Progenitor cell of endocrine pancreas (in vitro differentiated cells): ENCODE measurements at places on chromosomes 11 and 22.

- no peak for DNase-seq
Observed at GRCh38 chr11:102630598-102631448, 5.7 kb upstream of the MMP20 start.

DNA sequence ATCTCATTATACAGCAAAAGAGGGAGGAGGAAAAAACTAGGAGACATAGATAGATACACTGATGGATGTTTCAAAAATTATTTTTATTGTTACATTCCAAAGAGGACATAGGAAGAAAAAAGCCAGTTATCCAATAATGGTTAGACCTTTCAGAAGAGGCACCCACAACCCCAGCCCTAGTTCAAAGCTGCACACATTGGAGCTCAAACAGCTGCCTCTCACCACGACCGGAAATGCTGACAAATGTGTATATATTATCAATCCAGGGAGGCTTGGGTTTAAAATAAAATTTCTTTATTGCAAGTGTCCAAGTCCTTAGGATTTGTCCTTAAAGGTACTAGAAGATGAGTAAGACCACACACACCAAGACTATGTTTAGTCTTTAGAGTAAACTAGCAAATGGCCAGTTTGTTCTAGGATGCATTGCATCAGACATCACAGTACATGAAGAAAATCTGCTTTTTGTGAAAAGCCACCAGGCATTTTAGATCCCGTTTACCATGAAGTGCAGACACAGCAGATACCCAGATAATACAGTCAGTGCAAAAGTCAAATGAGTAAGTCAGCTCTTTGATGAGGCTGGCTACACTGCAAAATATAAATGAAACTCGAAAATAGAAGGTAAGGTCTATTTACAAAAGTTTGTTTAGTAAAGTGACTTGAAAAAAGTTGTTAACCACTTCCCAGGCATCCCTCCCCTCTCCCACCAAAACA lies 4.6 kb upstream of the ASCL3 start:
- DNase-seq, result no peak

DNA sequence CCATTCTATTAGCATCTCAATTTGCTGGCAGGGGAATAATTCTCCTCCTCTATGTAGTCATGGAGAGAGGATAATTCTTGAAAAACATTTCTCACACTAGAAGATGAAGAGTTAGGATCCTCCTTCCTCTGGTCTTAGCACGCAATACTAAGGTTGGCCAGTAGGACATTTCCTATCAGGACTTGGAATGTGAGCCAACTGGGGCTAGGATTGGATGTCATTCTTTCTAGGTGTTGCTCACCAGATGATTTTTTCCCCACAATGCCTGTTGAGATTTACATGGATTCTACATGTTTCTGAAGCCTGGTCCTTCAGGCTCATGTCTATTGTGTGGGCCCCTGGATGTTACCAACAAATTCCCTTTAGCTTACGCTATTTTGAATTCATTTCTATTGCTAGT lies 28.0 kb downstream of the SLN start:
- no peak for DNase-seq

GRCh38 chr11:101721270-101721669 lies 137.5 kb upstream of the TRPC6 start:
- DNase-seq, result no peak

- DNase-seq, result no peak
Observed at GRCh38 chr22:48279461-48279756, 1517.0 kb downstream of the TBC1D22A start.

GRCh38 chr11:88552379-88553062 lies 215.0 kb upstream of the CTSC start:
- peak; percentile 13 for DNase-seq

DNA sequence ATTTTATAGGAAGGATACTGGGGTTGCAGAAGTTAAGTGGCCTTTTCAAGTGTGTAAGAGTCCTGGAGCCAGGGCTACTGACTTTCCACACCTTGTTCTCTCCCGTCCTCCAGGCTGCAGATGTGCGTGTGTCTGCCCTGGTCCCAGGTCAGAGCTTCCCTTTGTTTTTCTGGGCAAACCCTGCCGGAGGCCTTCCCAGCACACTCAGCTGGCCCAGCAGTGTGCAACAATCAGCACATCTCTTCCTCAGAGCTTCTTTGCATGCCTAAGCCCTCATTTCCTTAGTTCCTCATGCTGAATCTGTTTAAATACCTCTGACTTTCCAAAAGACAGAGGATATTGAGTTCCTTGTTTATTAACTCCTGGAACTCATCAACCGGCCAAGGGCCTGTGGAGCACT lies 80.6 kb downstream of the KCNJ1 start:
- no peak for DNase-seq

DNA sequence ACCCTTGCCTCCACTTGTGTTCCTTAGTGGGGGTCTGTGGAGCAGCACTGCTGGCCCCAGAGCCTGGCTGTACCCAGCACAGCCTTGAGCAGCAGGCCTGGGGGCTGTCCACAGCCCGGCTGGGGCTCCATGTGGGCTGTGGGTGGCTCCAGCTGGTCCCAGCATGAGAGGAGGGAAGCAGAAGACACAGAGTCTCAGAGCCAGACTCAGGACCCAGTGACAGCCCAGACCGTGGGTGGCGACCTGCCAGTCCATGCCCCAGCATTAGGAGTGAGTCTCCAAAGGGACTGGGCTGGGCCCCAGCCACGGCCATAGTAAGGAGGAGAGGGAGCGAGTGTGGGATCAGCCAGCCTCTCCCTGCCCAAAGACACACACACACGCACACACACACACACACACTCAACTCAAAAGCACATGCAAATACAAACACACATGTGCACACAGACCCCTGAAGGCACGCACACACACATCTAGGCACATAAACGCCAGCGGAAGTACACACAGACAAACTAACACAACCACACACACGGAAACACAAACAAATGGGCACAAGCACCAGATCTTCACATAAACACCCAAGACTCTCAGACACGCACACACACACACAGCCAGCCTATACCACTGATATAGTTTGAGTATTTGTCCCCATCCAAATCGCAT lies 16.7 kb upstream of the LRRC10B start:
- DNase-seq, result no peak

- peak; percentile 52 for DNase-seq
Observed at GRCh38 chr22:19723983-19724827, 866 bp downstream of the GP1BB start.

DNA sequence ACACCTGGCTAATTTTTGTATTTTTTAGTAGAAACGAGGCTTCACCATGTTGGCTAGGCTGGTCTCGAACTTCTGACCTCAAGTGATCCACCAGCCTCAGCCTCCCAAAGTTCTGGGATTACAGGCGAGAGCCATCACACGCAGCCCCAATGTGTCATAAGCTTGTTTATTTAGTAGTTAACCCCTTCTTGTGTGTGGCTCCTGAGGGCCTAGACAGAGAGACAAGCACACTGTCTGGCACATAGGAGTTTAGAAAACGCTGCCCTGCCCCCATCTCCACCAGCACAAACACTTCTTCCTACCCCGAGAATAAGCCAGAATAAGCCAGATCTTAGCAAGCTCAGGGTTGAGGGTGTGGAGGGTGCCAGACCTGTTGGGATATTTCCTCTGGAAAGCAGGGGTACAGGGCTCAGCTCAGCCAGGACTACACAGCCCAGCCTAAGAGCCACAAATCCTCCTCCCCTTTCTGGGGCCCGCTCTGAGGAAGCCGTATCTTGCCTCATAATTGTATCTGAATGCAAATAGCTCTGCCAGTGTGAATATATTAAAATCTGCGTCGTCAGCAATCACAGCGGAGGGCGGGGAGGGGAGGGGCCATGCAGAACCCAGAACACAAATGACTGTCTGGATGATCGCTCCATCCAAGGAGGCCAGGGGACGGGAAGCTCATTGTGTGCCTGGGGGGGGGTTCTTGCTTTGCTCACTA lies 247.3 kb downstream of the MN1 start:
- no peak for DNase-seq
